ENCODE measurements at places on chromosomes 5 and 9.

DNA sequence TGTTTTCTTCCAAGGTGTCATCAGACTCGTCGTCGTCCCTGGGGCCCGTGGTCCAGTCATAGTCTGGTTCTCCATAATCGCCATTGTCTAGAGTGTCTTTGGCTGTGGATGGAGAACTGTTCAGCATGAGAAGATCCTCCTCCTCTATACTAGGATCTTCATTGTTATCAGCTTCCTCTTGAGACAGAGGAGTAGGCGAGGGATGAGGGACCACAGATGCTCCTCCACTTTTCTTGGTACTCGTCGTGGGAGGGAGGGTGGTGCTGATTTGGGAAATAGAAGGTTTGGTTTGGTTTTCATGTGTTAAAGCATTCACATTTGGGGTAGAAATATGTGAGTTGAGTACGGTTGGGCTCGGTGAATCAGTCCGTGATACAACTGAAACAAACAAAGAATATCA, 8.8 kb downstream of the C5orf15 start:
- no peak for DNase-seq

DNA sequence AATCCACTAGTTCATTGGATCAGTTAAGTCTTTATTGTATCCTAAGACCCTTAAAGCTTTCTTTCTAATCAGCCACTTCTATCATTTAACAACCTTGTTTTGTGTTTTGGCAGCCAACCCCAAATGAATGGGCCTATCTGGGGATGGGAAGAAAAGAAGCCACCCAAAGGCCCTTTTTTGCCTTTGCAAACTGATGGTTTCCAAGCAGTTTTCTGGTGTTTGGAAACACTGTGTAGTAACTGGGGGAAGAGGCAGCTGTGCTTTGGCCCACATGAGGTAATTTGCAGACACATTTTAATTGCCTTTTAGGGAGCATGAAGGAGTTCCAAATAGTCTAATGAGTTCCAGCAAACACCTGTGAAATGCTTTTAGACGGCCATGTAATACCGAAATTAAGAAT, 1751.3 kb upstream of the WWC1 start:
- DNase-seq: no peak

GRCh38 chr9:121463026-121463807, 36.4 kb downstream of the GGTA1 start:
- DNase-seq: no peak

DNA sequence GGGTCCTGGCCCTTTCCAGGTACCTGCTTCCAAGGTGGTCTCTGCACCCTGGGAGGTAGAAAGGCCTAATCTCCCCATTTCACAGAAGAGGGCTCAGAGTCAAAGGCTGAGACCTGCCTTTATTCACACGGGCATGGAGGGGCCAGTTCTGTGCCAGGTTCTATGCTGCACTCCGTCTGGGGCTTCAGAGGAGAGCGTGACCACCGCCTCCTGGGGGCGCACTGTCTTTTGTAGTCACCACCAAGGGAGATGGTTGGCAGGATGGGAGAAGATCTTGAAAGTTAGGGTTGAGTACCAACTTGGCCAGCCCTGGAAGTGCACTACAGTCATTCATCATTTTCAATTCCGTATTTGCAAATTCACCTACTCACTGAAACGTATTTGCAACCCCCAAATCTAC, 23.7 kb upstream of the PRDM12 start:
- no peak for DNase-seq

GRCh38 chr9:80028501-80028900, 456.7 kb downstream of the TLE4 start:
- no peak for DNase-seq

GRCh38 chr5:169945831-169946261, 34.4 kb downstream of the INSYN2B start:
- no peak for DNase-seq

Data from NCI-H748 treated with DMSO at 0.1 percent for 48 hours (cell line).